Stimulated activated CD8-positive, alpha-beta memory T cell treated with anti-CD3 and anti-CD28 coated beads, Interleukin-2, amount 100 ng/mL, for 1 hour (primary cell): ENCODE measurements at places on chromosomes 4 and X.

DNA sequence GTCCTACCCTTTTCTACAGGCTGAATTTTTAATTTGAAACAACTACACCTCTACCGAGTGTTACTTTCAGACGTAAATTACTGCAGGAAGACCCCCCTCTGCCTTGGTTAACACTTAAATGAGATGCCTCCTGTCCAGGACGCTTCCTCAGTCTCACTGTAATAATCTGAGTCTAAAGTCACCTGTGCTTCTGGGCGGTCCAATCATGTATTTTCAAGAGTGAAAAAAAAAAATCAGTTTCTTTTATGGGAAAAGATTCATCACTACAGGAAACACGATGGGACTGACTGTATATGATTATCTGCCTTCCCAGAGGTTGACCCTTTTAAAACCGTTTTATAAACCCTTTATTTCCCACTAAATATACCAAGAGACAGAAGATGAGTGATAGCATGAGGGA, 776 bp downstream of the RBM47 start:
- DNase-seq = no peak

- DNase-seq = no peak
Measured at GRCh38 chrX:77447653-77448569, 722 bp downstream of the FGF16 start.

- DNase-seq = no peak
Measured at GRCh38 chr4:110622841-110623717, at the start of gene PITX2. PITX2 (minus strand) TSS chr4:110623077; CDS start chr4:110622460, 617 bp downstream.

GRCh38 chrX:1389181-1389992, 2.5 kb downstream of the SLC25A6 start:
- no peak for DNase-seq

- no peak for DNase-seq
Measured at GRCh38 chr4:156528216-156528615, 443.4 kb downstream of the PDGFC start.

GRCh38 chr4:74665876-74666275, 128.4 kb downstream of the BTC start:
- DNase-seq = no peak
